ENCODE measurements at places on chromosomes 2 and 18. TPM values are rescaled to one million over a fixed set of nuclear protein-coding genes. Genes with fewer than 3 reads are reported as not detected.

DNA sequence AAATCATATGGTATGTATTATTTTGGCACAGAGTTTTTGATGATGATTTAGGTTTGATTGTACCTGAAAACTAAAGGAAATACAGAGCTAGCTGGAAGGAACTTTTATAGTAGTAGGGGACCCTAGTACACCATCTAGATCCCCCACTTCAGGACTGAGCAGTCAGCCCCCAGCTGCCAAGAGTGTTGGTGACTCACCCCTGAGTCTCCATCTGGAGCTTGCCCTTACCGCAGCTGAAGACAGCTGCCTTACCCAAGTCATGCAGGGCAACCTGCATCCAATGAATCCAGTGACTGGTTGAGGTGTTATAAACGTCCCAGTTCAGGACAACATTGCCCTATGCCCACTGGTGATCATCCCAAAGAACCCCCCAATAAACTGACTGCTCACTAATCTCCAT, 15.3 kb downstream of the PMS1 start:
- DNase-seq: no peak

Gene KIAA2012
- total RNA-seq: 8.5 TPM

Gene GPR75
- total RNA-seq: 2.8 TPM

- no peak for DNase-seq
These were observed 490.3 kb downstream of the ADCYAP1 start for GRCh38 chr18:1394966-1395365.

DNA sequence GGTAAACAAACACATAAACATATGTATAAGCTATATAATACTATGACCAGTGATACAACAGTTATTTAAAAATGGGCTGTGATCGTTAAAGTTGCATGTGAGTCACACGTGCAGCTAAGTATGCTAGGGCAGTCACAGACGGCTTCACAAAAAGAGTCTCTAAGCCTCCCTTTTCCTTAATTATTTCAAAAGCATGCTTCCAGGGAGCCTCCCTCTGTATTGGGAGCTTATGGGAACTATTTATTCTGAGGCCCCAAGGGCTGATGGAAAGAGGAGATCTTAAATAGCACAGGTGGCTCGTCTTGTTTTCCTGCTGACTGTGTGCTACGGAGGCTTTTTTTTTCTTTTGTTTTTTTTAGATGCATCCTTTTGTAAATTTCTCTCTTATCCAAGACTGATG, 94.3 kb downstream of the ADCYAP1 start:
- DNase-seq: no peak

Gene SOX11
- 13.3 TPM for total RNA-seq

GRCh38 chr2:114472726-114473125, 30.3 kb downstream of the DPP10 start:
- DNase-seq: no peak

DNA sequence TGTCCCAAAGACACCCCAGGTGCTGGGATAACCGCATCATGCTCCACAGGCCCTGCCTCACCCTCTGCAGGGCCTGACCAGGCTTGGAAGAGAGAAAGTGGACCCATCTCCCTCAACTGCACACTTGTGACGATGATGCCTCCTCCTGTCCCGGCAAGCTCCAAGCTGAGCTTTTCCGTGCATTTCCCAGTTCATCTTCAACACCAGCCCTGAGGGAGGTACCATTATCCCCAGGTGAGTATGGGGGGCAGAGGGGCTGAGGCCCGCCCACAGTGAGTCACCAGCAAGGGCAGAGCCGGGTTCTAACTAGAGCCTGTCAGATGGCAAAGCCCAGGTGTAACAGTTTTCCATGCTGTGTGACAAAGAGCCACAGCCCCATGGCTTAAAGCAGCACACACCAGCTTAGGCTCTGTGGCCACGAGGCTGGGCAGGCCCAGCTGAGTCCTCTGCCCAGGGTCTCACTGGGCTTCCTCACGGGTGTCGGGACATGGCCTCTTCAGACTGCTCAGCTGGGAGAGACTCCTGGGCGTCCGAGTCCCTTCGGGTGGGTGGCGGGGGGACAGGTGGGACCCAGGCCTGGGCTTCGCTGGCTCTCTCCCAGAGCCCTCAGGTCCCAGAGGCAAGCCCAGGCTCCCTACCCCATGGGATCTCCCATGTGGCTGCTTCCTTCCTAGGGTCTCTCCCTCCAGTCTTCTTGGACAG, 108.4 kb upstream of the OTOS start:
- no peak for DNase-seq

- no peak for DNase-seq
These were observed 41.4 kb downstream of the TGFBRAP1 start for GRCh38 chr2:105288133-105288532.

DNA sequence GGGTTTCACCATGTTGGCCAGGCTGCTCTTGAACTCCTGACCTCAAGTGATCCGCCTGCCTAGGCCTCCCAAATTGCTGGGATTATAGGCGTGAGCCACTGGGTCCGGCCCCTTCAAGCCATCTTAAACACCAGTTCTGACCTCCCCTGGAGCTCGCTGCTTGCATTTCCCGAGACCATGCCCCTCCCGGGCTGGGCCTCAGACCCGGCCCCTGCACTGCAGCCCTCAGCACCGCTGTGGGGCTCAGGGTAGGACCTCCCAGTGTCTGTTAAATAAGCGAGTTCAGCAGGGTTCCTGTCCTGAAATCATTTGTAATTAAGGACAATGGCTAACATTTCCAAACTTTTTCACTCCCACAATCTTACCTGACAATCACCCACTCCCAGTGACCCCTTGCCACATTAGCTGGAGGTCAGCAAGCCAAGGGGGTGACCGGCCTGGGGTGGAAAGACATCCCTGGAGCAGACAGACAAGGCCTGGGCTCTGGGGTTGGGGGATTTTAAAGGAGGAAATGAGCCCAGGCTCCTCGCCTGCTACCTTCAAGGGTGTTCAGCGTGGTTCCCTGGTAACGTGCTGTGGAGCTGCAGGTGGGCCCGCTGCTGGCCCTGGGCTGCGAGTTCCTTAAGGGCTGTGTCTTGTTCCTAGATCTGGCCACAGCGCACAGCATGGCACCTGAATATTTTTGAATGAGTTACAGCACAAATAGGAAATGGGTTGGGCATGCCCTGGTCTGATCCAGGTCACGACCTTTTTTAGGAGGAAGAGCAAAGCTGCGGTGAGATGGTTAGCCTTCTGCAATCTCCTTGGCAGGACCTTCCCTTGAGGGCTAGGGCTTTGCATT, 15.1 kb downstream of the CYS1 start:
- DNase-seq: no peak

- no peak for DNase-seq
These were observed 114.0 kb downstream of the NOL10 start for GRCh38 chr2:10575609-10576280.

Gene ITPRIPL1
- 1.9 TPM for total RNA-seq

DNA sequence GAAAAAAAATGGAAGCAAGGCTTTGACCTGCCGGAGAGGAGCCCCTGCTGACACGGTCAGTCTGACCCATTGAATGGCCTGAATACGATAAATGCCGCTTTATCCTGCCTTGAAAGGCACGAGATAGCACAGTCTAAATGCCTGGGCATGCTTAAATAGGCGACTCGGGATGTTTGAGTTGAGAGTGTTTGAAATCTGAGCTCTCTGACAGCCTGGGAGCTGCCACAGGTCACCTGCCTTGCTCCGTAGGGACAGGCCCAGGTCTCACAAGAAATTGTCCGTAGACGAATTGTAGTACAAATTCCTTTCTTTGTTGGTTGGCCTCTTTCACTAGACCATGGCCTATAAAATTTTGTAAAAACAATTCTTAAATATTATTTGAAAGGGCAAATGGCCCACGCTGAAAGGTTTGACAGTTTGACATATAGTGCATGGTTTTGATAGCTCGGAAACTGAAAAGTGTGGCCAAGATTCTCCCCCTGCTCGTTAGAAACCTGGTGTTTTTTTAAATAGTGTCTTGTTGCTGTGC, 72.8 kb downstream of the MEIS1 start:
- DNase-seq: no peak

Gene RESP18
- total RNA-seq: not detected

DNA sequence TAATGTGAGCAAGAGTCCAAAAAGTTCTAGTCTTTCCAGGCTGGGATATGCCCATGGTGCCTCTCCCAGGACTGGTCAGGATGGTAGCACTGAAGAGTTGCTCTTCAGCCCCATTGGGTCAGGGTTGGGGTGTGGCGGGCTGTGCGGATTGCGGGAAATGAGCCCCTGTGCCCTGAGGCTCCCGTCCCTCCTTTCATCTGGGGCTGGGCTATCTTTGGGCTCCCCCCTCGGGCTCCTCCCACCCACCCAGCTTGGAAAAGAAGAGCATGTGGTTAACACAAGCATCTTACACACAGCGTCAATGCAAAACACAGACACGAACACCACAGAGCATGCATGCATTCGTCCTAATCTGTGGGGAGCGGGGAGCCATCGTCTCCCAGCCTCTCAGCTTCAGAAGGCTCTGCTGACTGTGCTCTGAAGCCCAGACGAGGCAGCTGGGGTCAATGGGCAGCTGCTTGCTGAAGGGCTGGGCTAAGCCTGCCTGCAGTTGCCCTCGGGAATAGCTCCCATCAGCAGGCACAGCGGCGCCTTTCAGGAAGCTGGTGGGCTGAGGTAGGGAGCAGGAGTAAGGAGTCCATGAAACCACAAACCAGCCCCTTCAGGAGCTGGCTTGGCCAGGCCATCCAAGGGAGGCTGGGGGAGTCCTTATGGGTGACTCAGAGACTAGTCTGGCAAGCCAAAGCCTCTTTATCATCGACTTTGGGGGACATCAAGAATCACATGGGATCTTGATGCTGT, 112.9 kb downstream of the CLIP4 start:
- no peak for DNase-seq

DNA sequence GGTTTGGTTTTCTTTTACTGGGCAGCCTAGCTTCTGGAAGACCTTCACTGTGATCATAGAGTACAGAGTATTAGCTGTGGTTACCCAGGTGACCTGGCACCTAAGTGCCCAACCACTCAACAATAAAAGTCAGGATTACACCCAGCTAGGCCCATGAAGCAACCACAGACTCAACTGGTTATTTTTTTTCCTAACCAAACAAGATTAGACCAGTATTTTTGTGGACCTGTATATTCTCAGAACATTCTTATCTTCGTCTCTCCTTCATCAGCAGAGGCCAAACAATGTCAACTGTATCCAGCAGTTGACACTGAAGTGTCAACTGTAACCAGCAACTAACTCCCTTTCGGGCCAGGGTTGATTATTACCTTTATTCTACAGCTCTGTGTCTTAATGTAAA, 289.2 kb upstream of the SLC39A10 start:
- DNase-seq: no peak

DNA sequence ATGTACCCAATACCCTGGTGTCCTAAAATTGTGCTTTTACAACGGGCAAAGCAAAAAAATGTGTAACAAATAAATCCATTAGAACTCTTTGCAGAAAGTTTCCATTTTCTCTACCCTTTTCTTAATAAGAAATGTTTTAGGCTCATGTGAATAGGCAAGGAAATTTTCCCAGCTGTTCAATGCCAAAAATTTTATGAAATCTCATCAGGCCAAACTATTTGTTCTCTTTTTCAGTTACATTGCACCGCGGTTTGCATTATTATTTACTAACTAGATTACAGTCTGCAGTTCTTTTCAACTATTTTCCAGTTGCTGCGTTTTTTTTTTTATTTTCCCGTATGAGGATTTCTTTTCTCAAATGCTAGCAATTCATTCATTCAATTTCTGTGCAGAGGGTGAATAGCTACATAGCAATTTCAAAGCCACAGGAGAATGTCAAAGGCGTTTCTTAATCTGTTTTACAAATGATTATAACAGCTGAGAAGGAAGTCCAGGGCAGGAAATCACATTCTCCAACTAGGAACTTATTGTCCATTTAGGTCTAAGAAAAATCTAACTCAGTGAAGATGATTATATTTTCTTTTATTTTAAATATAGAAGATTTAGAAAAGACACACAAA, 367.5 kb upstream of the MMADHC start:
- DNase-seq: no peak

- no peak for DNase-seq
These were observed 6.8 kb downstream of the COPS8 start for GRCh38 chr2:237092506-237092905.

Gene RIT2
- not detected for total RNA-seq

DNA sequence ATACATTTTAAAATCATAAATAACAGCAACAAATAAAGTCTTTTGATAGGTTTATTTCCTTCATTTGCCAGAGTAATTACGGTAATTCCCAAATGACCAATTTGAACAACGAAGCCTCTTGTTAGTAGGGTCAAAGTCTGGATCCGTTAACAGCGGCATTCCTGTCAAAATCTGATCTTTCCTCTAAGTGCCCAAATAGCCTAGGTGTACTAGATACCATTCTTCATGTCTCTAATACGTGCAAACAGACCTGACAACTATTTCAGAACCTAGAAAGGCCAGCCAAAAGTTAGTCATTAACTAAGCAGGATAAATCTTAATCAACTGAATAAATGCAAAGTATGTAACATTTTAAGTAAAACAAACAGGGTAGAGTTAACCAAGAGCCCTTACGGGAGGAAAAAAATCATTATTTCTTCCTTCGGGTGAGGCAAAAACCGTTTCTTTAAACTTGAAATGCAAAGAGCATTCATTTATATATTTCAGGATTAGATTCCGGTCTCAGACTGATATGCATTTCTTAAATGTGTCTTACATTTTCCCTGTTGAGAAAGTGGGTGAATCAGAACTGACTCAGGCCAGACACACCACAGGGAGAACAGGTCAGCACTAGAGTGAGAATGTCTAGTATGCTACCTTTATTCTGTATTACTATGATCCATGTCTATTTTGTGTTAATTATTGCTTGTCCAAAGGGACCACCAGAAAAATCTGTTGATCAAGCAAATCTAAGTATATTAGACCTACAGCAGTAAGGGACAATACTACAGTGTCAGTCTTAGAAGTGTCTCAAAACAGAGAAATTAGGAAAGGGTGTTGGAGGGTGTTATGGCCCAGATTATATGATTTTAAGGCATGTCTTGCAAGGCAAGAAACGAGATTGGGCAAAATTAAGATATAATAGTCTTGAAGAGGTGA, 141.5 kb upstream of the NDUFV2 start:
- no peak for DNase-seq

DNA sequence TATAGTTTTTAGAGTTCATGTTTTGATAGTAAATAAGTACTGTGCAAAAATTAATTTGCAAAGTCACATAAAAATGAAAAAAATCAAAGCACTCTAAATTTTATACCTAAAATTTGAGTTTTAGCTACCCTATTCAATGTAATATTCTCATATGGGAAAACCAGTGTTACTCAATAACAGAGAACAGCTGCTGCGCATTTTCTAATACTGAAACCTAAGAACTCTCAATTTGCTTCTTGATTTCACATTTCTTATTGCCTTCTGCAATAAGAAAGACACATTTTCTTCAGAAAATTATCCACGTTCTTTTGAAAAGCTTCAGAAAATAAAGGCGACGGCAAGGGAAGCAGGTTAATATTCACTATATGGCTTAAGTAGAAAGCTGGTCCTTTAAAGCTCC, 199.1 kb upstream of the CCDC150 start:
- no peak for DNase-seq

Gene MAP3K20
- total RNA-seq: 71.6 TPM

Gene PRADC1
- 4.4 TPM for total RNA-seq

GRCh38 chr2:58607448-58607847, 366.3 kb upstream of the FANCL start:
- no peak for DNase-seq

Gene CNTNAP5
- 0.06 TPM for total RNA-seq

GRCh38 chr2:214098811-214099210, 312.0 kb upstream of the VWC2L start:
- DNase-seq: no peak

All from lung (tissue), 17 donors.